ENCODE measurements at places on chromosomes 11 and 22.

DNA sequence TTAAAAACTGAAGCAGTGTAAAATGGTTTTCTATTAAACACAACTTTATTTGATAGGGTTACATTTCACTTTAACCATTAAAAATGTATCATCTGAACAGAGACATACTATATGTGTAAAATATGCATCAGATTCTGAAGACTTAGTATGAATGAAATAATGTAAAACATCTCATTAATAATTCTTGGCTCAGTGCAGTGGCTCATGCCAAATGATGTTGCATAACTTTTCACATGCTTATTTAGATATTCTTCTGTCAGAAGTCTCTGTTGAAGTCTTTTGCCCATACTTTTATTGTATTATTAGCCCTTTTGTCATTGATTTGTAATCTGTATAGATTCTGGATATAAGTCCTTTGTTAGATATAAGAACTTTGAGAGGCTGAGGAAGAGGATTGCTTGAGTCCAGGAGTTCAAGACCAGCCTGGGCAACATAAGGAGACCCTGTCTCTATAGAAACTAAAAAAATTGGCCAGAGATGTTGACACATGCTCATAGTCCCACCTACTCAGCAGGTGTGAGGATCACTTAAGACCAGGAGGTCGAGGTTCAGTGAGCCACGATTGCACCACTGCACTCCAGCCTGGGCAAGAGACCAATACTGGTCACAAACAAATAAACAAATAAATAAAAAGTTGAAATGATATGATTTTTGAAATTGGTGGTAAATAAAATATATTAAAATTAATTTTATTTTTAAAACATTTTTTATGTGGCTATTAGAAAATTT lies 73.8 kb upstream of the PARVA start:
- DNase-seq = no peak

GRCh38 chr11:117458275-117459122 lies 130.8 kb downstream of the CEP164 start:
- no peak for DNase-seq

- DNase-seq = no peak
Measured at GRCh38 chr22:43376765-43377547, 33.8 kb upstream of the SCUBE1 start.

- no peak for DNase-seq
Measured at GRCh38 chr11:87101956-87102580, 64.3 kb downstream of the TMEM135 start.

DNA sequence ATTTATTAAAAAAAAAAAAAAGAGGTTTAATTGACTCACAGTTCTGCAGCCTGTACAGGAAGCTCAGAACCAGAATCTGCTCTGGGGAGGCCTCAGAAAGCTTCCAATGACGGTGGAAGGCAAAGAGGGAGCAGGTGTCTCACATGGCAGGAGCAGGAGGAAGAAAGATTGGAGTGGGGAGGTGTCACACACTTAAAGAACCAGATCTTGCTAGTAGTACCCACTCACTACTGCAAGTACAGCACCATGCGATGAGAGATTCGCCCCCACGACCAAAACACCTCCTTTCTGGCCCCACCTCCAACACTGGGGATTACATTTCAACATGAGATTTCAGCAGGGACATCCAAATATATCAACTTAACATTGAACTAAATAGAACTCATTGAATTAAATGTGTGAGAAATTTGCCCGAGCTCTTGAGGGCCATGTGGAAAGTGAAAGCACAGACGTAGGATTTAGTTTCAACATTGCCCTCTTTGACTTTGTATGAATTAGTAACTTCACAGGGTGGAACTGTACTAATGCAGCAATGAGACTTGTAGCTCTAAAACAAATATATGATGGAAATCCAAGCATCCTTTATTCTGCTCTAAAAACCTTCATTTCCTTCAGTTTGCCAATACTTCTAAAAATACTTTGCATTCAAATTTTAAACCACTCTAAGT lies 628.2 kb downstream of the FAM181B start:
- no peak for DNase-seq

GRCh38 chr11:112100462-112100861 lies 13.8 kb downstream of the SDHD start:
- DNase-seq = no peak

GRCh38 chr11:66017321-66017720 lies 5.5 kb downstream of the CST6 start:
- DNase-seq = no peak

DNA sequence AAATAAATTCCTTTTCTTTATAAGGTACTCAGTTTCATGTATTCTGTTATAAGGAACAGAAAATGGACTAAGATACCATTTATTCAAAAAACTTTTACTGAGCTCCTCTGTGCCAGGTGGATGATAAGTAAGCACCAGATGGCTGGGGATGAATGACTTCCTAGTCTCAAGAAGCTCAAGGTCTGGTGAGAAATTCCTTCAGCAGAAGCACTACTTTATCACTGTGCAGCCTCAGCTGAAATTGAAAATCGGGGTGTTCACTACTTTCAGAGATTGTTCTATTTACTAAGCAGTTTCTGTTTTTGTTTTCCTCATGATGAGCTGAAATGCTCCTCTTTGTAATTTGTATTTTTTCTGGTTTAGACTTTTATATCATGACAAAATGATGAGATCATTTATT lies 7.8 kb downstream of the LDHAL6A start:
- no peak for DNase-seq

- DNase-seq = no peak
Measured at GRCh38 chr11:58905721-58906547, 33.4 kb upstream of the GLYATL1 start.

GRCh38 chr11:111115890-111116289 lies 129.6 kb upstream of the POU2AF2 start:
- DNase-seq = no peak

Measured in common myeloid progenitor, CD34-positive (primary cell).